ENCODE measurements at places on chromosomes 4 and X.

DNA sequence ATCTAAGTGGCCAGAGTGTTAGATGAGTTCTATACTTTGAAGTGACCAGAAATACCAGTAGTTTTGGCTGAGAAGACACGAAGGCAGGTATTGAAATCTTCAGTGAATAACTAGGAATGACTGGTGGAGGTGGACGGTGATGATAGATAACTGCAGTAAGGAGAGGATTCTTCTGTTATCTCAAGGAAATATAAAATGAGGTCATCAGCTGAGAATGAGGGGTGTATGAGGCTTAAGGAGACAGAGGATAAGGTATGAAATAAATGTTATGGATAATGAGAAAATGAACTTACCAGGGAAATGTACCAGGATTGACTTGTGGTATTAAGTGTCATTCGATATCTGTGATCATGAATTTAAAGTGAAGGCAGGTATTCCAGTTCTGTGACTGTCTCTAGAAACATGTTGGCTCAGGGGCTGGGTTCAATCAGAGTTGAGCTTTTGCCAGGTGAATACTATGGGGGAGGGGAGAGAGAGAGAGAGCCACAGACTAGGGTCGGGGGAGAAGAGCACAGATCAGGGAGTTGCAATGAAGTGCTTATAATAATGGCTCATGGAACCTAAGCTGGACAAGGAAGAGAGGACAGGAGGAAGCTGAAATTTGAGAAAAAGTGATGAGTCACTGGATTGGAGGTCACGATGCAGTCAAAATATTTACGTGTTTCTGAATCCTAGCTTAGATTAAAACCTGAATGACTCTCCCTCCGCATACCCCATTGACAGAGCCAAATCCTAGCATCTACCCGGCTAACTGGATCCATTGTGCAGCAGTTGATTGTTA is 37.5 kb upstream of the BRS3 start:
- DNase-seq, result no peak

DNA sequence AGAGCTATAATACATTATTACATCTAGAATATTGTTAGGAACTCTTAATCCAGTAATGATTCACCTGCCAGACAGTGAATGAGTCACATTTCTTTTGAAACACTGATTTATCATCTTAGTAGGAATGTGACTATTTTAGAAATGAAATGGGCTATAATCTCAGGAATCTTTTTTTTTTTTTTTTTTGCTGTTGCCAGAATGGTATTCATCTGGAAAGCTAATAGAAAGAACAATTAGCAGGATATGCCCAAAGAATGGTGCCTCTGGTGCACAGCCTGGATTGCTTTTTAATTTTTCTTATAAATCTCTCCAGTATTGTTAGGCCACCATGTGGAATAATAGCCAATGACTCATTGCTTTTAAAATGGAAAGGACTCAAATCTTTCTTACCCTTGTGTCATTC is 181.1 kb upstream of the SMIM31 start:
- DNase-seq, result no peak

- DNase-seq, result no peak
Measured at GRCh38 chr4:108148316-108148715, 20.4 kb downstream of the LEF1 start.

DNA sequence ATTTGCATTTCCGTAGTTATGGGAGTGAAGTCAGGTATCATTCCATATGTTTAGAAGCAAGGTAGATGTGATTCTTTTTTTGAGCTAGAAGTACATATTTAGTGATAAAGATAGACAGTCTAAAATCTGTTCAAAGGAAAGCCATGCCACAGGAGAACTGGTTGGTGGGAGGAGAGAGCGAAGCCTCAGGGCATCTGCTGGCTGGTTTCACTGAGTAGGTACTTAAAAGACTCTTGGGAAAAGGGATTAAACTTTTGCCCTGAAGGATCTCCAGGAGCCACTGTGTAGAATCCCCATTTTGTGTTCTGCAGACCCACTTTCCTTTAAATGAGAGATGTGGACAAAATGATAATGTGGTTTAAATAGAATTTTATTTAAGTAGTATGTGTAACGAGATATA is 89.6 kb downstream of the SHROOM2 start:
- DNase-seq, result no peak

DNA sequence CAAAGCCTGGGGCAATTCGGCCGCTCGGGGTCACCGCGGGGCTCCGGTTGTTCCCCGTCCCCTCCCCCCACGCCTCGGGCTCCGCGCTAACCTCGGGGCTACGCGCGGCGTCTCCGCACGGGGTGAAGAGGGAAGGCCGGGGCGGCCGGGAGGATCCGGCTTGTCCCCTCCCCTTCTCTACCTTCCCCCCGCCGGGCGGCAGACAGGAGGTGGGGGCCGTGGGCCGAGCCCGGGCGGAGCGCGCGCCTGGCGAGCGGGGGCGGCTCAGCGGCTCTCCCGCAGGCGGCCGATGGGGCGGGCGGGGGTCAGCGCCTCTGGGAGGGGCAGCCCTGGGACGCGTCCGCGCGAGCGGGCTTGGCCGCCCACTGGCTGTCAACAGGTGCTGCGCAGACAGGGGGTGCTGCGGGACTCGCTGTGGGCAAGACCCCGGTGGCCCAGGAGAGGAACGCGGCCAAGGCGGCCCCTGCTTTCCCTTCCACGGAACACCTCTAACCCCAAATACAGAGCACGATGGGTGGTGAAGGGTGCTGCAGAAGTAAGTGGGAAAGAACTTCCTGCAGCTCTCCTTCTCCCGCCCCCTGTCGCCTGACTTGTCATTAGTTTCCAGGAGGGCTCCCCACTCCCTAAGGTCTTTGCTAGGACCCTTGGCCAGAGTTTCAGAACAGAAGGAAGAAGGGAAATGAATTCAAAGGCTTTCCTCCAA is at the start of gene PDGFC:
Gene PDGFC, minus strand, starts transcription at position 124 of the 703 bp plus-strand sequence. CDS start 896 bp downstream, outside the sequence.
- DNase-seq, result peak; percentile 52

DNA sequence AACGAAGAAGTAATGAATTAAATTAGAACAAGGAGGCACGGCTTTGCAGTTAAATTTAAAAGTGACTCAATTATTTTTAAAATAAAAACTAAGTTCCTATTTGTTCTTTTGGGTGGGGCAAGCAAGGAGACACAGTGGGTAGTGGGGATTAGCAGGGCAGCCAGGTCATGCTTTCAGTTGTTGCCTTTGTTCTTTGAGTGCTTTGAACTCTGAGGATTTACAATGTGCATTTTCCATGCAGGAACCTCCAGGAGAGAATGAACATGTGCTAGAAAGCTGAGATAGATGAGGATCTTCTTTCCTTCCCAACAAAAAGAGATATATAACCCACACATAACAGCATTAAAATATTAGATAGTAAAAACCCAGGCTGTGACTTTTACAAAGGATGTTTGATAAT is 420.4 kb upstream of the CTSO start:
- DNase-seq, result no peak

- no peak for DNase-seq
Measured at GRCh38 chr4:79325864-79326328, at the start of gene NAA11. TSS of gene NAA11 (minus strand) at chr4:79326061. CDS start at chr4:79325877, 184 bp downstream.

GRCh38 chrX:118679290-118679689 is 48.1 kb upstream of the IL13RA1 start:
- no peak for DNase-seq

DNA sequence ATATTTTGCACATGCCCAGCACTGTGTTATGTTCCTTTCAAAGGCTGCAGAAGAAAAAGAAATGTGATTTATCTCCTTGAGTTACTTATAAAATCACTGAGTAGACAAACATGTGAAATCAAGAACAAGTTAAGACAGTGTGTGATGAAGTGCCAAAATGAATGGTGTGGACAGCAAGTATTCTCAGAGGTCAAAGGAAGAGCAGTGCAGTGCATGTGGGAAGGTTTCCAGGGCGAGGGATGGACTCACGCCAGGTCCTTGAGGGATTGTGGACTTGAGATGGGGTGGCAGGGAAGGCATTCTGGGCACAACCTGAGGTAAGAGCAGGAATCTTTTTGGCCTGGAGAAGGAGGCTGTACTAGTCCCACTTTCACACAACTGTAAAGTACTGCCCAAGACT is 115.5 kb downstream of the FNIP2 start:
- DNase-seq, result no peak

- DNase-seq, result no peak
Measured at GRCh38 chr4:5874811-5875449, 18.0 kb downstream of the CRMP1 start.

GRCh38 chr4:15756361-15756861 is 21.7 kb upstream of the CD38 start:
- DNase-seq, result no peak

GRCh38 chr4:133620555-133620954 is 471.5 kb downstream of the PCDH10 start:
- DNase-seq, result no peak
